ENCODE measurements at places on chromosomes 4 and X.

GRCh38 chr4:13860126-13860525 lies 232.6 kb upstream of the BOD1L1 start:
- no peak for DNase-seq

GRCh38 chr4:166903408-166903807 lies 330.9 kb downstream of the SPOCK3 start:
- no peak for DNase-seq

GRCh38 chr4:35939751-35940150 lies 304.6 kb downstream of the ARAP2 start:
- no peak for DNase-seq

- no peak for DNase-seq
Measured at GRCh38 chrX:121050781-121051180, 3.4 kb downstream of the GLUD2 start.

GRCh38 chr4:162011089-162011488 lies 152.7 kb downstream of the FSTL5 start:
- no peak for DNase-seq

- peak; percentile 5 for DNase-seq
Measured at GRCh38 chr4:56655209-56655626, 25.9 kb downstream of the HOPX start.

DNA sequence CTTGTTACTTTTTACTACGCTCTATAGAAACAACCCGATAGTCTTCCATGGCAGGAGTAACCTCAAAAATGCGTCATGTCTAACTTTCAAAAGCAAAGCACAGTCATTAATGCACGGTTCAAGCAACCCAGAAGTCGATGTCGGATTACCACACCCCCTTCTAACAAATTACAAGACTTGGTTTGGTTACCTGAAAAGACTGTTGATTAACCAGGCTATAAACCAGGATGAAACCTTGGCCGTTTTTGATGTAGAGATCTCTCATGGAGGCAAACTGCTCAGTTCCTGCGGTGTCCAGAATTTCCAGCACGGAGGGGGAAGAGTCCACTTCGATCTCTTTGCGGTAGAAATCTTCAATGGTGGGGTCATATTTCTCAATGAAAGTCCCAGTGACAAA lies 2.4 kb downstream of the RAP2C start:
- no peak for DNase-seq

DNA sequence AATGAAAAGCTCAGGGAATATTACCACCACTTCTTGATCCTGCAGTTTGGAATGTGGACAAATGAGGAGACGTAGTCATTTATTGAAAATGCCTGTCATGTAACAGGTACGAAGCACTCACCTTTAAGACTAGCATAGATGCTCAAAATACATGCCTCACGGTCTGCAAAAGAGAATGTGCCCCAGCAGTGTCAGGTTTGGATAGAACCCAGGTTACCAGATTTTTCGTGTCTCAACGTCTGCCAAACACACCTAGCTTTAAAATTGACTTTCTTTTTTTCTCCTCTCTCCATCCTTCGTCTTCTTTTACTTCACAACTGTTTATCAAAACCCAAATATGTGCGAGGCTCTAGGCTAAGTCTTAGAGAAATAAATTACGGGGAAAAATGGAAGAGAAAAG lies 606.8 kb upstream of the ATOH1 start:
- DNase-seq, result no peak
